ENCODE measurements at places on chromosomes 2 and 18.

GRCh38 chr18:58768293-58768974, 96.2 kb upstream of the ZNF532 start:
- DNase-seq: peak; percentile 67

DNA sequence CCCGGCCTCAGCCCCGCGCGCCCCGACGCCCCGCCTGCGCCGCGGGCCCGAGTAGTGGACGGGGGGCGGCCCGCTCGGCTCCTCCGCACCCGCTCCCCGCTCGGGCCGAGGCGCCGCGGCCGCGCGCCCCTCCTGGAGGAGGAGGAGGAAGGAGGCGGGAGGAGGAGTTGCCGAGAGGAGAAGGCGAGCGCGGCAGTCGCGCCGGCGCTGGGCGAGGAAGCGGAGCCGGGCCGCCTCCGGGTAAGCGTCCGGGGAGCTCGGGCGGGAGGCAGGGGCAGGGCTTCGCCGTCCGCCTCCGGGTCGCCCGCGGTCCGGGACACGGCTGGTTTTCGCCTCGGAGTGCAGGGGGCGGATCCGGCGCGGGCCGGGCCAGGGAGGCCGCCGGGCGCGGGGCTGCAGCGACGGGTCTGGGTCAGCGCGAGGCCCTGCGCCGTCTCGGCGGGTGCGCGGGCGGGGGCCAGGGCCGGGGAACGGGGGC, at the start of gene SOCS6:
Gene SOCS6, plus strand, starts transcription at position 195 of the 478 bp plus-strand sequence. CDS start 35,624 bp downstream, outside the sequence.
- peak; percentile 29 for DNase-seq

DNA sequence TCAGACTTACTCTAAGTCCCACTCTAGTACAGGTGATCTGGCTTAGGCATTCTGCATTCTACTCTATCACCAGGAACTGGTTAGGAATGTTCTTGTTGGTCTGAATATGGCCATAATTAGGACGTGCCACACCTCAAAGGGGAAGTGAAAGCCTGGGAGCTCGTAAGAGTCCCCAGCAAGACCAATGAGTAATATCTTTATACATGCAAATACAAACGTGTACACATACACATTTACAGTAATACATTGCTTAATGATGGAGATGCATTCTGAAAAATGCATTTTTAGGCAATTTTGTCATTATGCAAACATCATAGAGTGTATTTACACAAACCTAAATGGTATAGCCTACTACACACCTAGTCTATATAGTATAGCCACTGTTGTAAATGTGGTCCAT, 19.5 kb upstream of the ERCC3 start:
- no peak for DNase-seq

DNA sequence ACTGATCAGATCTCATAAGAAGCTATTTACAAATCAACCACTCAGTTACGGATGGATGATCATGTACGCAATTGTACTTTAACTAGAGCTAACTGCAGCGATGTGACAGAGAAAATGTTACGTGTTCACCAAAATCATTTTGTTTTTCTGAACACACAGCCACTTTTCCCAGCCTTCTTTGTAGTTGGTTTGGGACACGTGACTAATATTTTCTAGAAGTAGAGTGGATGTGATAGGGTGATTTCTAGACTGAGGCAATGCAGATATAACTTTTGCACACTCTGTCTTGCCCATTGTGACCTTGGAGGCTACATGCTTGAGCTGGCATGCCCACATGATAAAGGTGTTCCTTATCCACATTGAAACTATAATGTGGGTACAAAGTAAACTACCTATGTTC, 9.9 kb upstream of the SLC9A4 start:
- DNase-seq: no peak

- no peak for DNase-seq
These were observed 52.5 kb downstream of the CDH2 start for GRCh38 chr18:28124131-28125029.

- DNase-seq: no peak
These were observed 14.0 kb downstream of the SMARCAL1 start for GRCh38 chr2:216426166-216426777.

GRCh38 chr2:220127876-220128275, 500.4 kb downstream of the SLC4A3 start:
- DNase-seq: no peak

- no peak for DNase-seq
These were observed 35.2 kb downstream of the SKA1 start for GRCh38 chr18:50410008-50410407.
